ENCODE measurements at places on chromosomes 13 and 19.

GRCh38 chr19:33814181-33815165 lies 17.8 kb downstream of the KCTD15 start:
- DNase-seq, result no peak

DNA sequence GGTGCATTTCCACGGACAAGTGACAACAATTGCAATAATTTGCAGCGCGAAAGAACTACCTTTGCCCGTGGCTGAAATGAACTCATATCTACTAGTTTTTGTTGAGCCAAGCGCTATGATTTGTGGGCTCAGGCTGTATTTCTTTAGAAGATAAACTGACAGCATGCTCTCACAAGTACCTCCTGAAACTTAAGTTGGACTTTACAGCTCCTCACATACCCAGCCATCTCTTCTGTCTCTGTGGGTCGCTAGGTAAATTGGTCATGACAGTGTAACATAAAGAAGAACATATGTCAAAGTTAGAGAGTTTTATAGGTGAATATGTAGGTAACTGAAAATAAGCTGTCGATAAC lies 839 bp downstream of the COG6 start:
- no peak for DNase-seq

GRCh38 chr13:99279637-99280036 lies 21.5 kb upstream of the GPR18 start:
- DNase-seq, result no peak

DNA sequence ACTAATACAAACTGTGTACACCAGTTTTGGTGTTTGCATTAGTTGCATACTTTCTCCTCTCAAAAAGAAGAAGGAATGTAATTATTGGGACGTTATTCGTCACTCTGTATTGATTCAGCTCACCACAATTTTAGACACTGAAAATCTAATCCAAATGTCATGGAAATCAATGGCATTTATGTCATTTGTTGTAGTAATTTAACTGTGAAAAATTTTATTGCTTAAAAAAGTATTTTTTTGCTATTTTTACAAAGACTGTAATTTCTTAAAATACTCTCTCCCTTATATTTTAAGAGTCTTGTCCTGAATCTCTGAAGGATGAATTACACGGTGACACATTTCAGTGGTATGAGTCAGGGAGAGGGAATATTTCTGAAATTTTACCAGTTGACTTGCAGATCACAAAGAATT lies 2117.6 kb downstream of the PCDH9 start:
- no peak for DNase-seq

DNA sequence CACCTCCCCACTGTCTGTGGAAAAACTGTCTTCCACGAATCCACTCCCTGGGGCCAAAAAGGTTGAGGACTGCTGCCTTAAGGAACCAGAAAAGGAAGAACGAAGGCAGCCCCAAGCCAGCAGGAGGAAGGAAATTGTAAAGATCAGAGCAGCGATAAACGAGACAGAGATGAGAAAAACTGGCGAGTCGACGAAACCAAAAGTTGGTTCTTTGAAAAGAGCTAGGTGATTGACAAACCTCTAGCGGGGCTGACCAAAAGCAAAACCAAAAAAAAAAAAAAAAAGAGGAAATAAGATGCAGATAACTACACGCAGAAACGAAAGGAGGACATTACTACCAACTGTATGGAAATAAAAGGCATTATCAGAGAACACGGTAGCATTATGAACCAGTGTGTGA lies 76.9 kb downstream of the GADD45B start:
- peak; percentile 26 for DNase-seq

- DNase-seq, result no peak
Observed at GRCh38 chr19:32489971-32490370, 84.4 kb downstream of the DPY19L3 start.

GRCh38 chr13:84659359-84659661 lies 777.0 kb upstream of the SLITRK1 start:
- no peak for DNase-seq

DNA sequence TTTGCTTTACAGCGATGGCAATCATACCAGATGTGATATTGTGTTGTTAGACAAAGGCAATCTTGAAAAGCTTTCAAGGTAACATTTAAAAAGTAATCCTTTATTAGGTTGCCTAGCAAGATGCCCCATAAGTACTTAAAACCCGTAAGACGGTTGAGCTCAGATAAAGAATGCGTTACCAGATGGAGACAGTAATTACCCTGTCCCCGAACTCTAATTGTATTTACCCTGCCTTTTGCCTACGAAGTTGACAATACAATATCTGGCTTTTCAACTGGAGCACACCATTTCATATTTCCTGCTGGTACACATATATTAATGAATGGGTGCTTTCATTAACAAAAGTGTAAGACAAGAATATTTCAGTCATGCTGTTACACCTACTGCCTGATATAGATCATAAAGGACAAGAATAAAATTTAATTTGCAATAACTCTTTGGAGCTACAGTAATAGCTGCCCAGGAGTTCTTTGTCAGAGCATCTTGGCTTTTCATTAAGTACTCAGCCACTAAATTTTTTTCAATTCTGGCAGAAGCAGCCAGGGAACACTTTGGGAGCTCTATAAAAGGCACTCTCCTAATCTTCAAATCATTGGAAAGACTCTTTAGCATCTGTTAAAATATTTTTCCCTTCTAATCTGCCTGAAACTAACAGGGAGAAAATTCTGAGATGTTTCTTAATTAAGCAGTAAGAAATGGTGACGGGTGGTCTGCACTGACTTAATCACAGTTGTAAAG lies 63.8 kb downstream of the DCT start:
- DNase-seq, result no peak

GRCh38 chr19:28234637-28235036 lies 978.3 kb downstream of the UQCRFS1 start:
- no peak for DNase-seq

GRCh38 chr19:55225415-55225958 lies 3.1 kb downstream of the TMEM86B start:
- no peak for DNase-seq

- DNase-seq, result no peak
Observed at GRCh38 chr13:111116856-111117255, 1.7 kb downstream of the ARHGEF7 start.

DNA sequence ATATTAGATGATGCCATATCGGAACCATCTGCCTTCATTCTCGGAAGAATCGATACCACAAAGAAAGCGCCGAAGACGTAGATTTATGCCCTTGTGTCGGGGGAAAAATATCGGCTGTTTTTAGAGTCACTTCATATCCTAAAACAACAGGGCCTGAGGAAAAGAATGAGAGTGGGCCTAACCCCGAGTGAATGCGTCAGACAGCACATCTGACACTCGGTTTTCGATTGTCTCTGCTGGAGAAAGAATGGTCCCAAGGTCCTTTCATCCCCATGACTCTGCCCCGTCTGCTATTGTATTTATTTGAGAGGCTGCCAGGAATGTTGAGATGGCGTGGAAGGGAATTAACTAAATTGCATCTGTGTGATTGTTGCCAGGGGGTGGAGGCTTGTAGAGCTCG lies 46.1 kb downstream of the CHST8 start:
- DNase-seq, result no peak

- no peak for DNase-seq
Observed at GRCh38 chr13:70189981-70190380, 81.7 kb upstream of the KLHL1 start.

- no peak for DNase-seq
Observed at GRCh38 chr13:51873837-51874236, 12.1 kb downstream of the CCDC70 start.

DNA sequence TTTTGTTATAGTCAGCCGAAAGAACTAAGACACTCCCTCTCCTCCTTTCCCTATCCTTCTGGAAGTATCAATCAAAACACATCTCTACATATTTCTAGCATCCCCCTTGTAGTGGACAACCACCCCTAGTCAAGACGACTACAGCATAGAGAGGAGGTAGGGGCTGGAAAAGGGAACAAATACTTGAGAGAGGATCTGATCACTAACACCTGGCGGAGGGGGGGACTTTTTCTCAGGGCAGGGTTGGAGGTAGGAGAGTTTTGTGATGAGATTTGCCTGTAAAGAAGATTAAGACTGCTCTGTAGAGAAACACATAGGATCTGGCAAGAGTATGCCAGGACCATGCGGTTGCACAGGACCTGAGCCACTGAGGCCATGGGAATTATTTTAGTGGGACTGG lies 208.1 kb downstream of the SHISA2 start:
- DNase-seq, result no peak

GRCh38 chr13:19782049-19782726 lies 557 bp downstream of the PSPC1 start:
- DNase-seq, result peak; percentile 20

DNA sequence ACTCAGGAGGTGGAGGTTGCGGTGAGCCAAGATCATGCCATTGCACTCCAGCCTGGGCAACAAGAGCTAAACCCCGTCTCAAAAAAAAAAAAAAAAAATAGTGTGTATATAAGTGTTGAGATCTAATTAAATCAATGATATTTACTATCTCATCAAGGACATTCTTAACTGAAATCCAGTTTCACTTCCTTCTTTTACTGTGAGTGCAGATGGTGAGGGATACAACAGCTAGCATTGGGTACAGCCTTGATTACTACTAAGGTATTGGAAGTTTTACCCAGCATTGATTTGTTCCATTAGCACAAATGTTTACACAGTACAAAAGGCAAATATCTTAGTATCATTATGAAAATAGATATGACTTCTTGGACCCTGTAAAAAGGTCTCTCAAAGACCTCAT lies 546.6 kb downstream of the KCTD12 start:
- no peak for DNase-seq

- no peak for DNase-seq
Observed at GRCh38 chr19:23071147-23071511, 45.7 kb upstream of the ZNF730 start.

- DNase-seq, result no peak
Observed at GRCh38 chr19:33811736-33812387, 15.2 kb downstream of the KCTD15 start.

GRCh38 chr13:62482351-62482750 lies 1066.7 kb upstream of the PCDH20 start:
- DNase-seq, result no peak

DNA sequence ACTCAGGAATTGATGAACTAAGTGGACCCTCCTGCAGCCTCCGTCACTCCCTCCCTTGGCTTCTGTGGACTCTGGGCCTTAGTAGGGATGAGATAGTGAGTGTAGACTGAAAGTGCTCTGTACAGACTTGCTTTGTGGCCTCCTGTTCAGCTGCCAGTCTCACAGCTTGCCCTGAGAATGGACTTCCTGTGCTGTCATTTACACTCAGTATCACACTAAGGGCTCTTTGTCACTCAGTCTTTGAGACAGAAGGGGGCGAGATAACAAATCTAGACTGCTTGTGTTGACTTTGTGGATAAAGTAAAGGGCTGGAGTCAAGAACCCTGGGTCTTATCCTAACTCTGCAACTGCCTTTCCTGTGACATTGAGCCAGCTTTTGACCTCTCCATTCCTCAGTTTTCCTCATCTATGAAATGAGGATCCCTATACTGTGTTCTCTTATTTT lies 21.0 kb upstream of the SPRY2 start:
- no peak for DNase-seq

DNA sequence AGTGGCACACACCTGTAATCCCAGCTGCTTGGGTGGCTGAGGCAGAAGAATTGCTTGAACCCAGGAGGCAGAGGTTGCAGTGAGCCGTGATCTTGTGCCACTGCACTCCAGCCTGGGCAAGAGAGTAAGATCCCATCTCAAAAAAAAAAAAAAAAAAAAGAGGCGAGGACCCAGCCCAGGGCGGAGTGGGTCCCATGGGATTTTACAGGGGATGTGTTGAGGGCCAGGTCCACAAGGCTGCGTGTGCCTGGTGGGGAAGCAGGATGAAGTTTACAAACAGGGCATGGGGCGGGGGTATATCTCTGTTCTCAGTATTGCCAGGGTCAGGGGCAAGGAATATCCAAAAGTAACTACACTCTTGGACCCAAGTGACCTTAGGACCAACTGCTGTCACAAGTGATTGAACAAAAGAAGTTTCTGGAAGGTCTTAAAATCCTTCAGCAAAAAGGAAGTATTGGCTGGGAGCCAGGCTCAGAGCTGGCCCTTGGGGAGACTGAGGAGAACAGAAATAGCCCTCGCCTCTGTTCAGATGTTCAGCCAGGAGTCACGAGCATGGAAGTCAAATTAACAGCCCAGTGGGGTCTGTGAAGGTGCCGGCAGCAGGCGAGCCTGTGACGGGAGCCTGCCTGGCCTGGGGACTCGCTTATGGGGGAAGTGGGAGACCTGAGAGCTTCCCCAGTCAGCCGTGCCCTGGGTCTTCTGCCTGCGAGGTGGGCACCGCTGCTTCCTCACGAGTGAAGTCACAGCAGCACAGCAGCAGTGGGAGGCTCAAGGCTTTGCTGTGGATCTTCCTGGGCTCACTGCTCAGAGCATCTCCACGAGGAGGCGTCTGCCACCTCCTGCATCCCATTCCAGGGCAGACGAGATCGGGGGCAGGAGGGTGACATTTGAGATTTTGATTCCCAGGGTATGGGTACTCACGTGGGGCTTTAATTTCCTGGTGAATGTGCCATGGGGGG lies 6.4 kb downstream of the MYO9B start:
- no peak for DNase-seq
